ENCODE measurements at places on chromosomes 11 and 22.

- DNase-seq = no peak
Measured at GRCh38 chr11:102712137-102712536, 6.6 kb upstream of the MMP27 start.

GRCh38 chr11:126871792-126872191 lies 128.8 kb downstream of the KIRREL3 start:
- DNase-seq = no peak

DNA sequence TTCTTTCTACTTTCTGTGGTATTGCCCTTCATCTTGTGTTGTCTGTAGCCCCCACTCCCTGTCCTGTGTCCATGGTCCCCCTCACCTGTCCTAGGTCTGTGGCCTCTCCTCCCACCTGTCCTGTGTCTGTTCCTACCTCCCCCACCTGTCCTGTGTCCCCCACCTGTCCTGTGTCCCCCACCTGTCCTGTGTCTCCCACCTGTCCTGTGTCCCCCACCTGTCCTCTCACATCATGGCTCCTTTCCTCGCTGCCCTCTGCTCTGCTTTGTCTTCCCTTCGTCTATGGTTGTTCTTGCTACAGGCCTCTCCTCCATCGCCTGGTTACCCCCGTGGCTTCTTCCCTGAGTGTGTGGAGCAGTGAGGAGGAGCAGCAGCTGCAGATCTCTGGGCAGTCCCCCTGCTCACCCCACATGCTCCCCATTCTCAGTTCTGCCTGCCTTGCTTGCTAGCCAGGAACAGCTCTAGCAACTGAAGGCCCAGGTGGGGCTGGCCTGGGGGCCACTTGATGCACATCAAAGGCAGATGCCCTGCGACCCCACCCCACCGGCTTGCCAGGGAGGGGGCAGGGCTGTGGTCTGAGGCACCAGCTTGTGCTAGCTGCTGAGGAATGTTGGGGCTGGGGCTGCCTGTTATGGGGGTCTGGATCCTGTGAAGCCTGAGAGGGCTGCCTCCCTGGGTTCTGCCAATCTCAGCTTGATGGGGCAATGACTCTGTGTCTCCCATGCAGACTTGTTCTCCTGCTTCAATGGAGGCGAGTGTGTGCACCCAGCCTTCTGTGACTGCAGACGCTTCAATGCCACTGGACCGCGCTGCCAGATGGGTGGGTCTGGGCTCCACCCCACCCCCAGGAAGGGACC lies 5.6 kb downstream of the OTOG start:
- DNase-seq = no peak

DNA sequence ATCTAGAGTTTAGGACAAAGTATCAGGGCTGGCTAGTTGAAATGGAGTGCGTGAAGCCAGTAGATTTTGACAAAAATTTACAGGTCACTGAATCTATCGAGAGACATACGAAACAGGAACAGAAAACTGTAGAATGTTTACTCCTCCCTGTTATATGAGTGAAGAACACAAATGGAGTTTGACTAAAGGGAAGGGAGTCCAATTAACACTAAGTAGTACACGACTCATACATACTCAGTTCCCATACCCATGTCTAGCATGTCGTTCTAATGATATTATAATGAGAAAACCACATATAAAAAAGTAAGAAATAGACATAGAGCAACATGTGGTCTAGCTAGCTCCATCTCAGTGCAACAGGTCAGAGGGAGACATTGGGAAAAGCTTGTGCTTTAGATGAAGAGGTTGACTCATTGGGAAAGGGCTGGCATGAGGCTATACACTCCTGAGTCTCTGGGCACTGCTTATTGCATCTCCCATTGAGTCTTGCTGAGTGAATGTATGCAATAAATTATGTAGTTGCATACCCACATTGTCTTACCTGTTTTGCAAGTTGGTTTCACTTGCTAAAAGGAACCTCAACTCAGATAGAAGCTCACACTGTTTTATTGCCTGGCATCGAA lies 43.5 kb downstream of the CD44 start:
- no peak for DNase-seq

DNA sequence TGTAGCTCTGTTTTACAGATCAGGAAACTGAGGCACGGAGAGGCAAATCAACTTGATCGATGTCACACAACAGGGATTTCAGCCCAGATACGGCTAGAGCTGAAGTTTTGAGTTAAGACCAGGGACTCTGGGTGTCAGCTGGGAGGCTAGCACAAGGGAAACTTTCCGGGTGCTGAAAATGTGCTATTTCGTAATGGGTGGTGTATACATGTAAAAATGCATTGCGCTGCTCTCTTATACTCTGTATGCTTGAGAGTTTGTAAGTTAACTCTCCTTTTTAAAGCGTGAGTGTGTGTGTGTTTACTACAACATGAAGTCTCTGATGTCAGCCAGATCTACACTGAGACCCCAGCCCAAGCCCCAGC lies 227.6 kb downstream of the MN1 start:
- DNase-seq = no peak

DNA sequence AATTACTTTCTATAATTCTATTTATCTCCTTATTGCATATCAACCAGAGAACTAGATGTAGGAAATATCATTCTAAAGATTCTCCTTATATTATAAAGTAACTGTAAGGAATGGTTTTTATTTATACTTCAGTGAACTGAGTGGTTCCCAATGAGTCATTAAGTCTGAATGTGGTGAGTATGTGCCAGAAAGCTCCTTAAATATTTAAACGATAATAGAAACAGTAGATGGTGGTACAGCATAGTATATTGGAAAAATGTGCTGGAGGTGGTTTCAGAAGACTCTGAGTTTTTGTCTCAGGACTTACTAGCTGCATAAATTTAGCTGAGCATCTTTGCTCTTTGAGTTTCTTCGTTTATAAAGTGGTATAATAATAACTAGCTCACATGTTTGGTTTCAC lies 653.5 kb downstream of the FAM181B start:
- DNase-seq = no peak

- no peak for DNase-seq
Measured at GRCh38 chr11:67120881-67121710, 2.0 kb downstream of the KDM2A start.

GRCh38 chr11:21820176-21820575 lies 372.7 kb upstream of the ANO5 start:
- no peak for DNase-seq

GRCh38 chr11:5580577-5580976 lies at the start of gene OR52B6:
Gene OR52B6, plus strand, starts transcription at chr11:5580877. Its CDS starts 0 bp downstream, at chr11:5580877.
- no peak for DNase-seq

- no peak for DNase-seq
Measured at GRCh38 chr22:50724616-50725015, 13.4 kb upstream of the ACR start.

- DNase-seq = no peak
Measured at GRCh38 chr11:61540528-61540927, 32.0 kb downstream of the LRRC10B start.

All from naive thymus-derived CD4-positive, alpha-beta T cell (primary cell).